ENCODE measurements at places on chromosomes 11 and 22.

- no peak for DNase-seq
These were observed 29.8 kb upstream of the CHRM4 start for GRCh38 chr11:46421257-46421880.

DNA sequence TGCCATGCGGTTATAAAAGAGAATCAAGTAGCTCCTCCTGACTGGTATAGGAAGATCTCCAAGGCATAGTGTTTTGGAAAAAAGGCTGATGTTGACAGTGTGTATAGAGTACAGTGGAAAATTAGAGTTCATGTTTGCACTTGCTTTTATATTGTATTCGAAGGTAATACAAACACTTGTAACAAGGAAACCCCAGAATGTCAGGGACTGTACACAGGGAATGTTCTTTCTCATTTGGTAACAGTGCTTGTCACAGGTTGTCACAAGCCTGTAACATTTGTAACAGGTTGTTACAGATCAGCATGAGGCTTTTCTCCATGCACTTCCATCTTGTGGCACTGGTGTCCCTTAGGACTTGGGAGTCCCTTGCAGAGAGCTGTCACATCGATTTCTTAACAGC, 64.0 kb downstream of the GRK3 start:
- no peak for DNase-seq

DNA sequence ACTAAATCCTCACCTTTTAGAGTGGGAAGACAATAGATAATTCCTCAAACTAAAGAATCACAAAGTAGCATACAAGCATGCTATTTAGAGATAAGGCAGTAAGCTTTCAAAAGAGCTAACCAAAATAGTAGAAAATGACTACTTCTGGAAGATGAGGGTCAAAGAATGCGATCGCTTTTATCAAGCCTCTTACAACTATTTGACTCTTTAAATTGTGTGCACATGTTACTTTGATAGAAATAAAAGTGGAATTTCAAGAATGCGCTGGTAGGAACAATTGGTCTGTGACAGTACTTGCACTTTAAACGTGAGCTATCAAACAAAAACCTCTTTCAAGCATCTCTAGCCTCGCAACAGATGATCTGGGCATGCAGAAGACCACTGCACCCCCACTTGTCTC, 97.3 kb downstream of the COMMD9 start:
- no peak for DNase-seq

DNA sequence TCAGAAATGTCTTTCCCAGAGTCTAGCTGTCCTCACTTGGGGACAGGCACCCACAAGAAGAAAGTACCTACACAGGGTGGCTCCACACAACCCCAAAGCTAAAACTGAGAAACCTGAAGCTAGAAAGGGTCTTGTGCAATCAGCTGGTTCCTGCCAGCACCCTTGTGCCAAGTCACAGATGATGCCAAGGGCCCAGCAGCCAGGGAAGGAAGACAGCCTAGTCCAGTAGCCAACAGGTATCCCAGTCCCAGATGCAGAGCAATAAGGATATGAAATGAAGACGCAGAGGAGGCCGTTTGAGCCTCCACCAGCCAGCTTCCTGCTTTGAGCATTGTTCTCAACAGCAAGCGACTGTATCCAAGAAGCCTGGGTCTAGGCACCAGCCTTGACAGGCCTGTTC, 6.1 kb downstream of the PLEKHA7 start:
- no peak for DNase-seq

DNA sequence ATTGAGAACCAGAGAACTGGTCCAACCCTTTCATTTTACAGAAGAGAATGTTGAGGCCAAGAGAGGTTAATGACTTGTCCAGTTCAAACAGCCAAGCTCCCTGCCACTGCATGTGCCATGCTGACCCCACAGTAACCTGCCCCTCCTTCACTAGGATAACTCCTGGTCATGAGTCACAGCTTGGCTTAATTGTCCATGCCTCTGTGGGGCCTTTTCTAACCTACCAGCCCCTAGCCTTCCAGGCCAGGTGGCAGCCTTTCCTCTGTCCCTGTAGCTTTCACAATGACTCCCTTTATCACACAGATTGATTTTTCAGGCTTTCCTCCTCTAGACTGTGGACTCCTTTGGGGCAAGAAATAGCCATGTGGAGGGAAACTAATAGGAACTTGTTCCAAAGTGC, 97.2 kb downstream of the PIWIL4 start:
- DNase-seq, result no peak

- DNase-seq, result no peak
These were observed 569.9 kb downstream of the BUD13 start for GRCh38 chr11:116202922-116203321.

GRCh38 chr11:120798854-120799253, 225.0 kb upstream of the TBCEL start:
- no peak for DNase-seq

DNA sequence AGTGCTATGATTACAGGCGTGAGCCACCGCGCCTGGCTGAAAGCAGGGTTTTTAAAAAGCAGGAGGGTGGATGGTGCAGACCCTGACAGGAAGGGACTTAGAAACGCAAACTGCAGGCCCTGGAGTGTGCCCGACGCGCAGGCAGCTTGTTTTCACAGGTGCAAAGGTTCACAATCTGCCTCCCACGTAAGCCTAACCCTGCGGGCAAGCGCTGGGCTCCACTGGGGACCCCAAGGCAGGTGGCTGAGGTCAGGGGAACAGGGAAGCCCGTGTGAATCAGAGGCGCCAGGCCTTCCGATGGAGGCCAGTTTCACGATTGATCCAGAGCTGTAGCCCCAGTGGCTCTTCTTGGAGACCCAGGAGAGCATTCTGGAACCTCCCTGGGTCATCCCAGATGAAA, 256.3 kb downstream of the BRD1 start:
- DNase-seq, result no peak

- peak; percentile 98 for DNase-seq
These were observed 271 bp downstream of the FKBP2 start for GRCh38 chr11:64241241-64241490.

- no peak for DNase-seq
These were observed 15.5 kb downstream of the OR51B6 start for GRCh38 chr11:5366856-5367255.

Measured in RWPE2 (cell line).